NCI-H1417 treated with DMSO at 0.1 percent for 48 hours (cell line): ENCODE measurements at places on chromosomes 4 and X.

GRCh38 chrX:37767430-37767829 is 12.4 kb upstream of the CYBB start:
- no peak for DNase-seq

DNA sequence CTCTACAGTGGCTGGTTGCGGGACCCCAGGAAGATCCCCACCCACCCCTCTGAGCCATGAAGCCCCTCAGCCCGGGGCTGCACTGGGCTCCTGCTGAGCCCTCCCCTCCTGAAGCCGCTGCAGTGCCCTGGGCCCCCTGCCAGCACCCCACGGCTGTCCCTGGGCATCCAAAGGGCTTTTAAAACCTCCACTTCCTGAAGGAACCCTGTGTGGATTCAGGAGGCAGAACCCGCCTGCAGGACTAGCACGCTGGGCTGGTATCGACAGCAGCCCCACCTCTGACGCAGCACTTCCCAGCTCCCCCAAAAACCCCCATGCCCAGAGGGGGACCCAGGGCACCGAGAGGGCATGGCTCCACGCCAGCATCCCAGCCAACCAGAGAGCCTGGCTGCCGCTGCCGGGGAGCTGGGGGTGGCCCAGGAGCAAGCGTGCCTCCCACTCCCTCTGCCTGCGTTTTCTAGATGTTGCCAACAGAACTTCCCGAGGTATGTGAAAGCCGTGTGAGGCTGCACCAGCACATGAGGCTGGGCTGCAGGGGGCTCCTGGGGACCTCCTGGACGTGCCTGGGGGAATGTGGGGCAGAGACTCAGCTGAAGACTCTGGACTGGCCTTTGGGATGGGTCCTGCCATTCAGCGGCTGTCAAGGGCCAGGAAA is 6.3 kb downstream of the MXD4 start:
- no peak for DNase-seq

DNA sequence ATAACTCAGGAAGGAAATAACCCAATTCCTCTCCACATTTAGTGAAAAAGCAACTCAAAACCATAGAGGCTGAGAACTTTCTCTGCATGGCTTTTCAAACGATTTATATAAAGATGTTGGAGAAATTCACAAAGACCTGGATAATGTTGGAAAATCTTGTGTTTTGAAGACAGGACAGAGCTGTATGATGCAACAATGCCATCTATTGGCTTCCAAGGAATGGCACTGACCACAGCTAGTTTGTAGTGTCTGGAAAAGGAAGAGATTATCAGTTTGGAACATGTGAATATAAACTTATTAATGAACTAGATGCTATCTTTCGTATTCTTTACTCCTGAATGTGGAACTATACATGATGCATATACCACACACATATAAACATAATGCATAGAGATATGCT is 503.6 kb downstream of the IL1RAPL1 start:
- DNase-seq = no peak

DNA sequence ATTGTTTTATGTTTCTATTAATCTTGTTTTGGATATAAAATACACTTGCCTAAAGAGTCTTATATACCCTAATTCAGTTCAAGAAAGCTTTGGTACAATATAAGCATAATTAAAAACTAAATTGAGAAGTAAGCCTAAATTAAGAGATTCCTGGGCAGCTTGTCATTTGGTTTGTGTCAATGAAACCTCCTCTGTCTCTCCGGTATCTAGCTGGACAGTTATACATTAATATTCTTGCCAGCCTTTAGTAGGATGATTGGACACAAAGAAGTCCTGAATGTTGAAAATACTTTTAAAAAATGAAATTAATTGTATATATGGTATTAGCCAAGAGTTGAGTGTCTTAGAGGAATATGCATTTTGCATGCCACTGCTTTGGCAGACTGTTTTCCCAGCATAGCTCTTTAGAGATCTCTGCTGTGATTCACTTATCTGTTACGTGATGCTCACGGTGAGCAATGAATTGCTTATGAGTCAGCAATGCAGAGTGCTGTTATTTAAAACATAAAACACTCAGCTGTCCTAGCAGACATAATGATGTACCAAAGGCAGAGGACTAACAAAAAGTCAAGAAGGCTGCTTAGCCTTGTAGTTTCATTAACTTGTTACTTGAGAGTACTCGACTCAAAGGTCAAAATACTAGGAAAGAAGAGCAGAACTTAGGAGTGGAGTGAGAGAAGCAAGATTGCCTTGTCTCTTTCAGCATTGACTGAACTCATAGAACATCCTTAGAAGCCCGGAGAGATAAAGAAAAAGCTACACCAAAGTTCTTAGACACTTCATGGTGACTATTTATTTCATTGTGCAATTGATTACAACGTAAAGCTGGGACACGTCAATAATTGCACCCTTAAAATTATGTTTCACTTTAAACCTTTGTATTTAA is 1296.1 kb upstream of the PCDH7 start:
- no peak for DNase-seq

DNA sequence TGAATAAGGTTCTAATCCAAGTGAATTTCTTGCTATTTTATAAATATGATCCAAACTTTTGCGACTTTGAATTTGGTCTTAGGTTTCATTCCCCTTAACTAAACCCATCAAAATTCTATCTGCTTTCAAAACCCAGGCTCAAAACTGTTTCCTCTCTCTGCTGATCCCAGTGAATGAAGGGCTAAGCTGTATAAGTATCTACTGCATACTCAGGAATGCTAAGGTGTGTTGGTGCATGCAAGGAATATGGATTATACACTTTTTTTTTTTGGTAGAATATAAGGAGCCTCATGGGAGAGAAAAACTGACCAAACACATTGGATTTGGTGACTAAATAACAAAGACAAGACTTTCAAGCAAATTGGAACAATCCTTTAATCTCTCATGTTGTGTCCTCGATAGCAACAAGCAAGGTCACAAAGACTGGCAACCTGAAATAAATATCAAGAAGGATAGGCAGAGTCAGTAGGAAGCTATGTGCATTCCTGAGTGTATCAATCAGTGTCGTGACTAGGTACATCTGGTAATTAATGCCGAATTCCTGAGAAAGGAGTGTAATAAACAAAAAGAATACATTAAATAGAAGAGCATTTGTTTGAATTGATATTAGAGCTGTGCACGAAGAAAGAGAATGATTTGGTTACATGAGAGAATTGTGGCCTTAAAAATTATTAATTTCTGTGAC is 74.3 kb upstream of the KCTD8 start:
- no peak for DNase-seq

- no peak for DNase-seq
These were observed 82.3 kb upstream of the KCNIP4 start for GRCh38 chr4:22030881-22031280.

DNA sequence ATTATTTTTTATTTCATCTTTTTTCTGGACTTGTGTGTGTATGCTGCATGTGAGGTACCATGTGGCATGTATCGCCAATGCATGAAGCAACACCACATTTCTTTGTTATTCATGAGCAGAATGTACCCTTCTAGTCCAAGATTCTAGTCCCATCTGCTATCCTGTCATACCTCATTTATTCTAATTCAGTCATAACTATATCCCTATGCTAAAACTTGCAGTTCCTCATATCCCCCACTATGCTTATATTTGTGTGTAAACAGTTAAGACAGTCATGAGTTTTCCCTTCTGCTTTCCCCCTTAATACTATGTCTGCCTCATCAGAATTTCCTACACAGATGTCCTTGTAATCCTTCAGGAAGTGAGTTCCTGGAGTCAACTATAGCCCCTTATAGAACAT is 19.7 kb downstream of the OCRL start:
- no peak for DNase-seq
